AG08395 (cell line): ENCODE measurements at places on chromosomes 5 and 9.
A peak's percentile ranks its signal among the peaks of the same experiment; 100 is the strongest.

GRCh38 chr5:75567710-75568109, 43.5 kb upstream of the ANKDD1B start:
- peak; percentile 7 for DNase-seq

DNA sequence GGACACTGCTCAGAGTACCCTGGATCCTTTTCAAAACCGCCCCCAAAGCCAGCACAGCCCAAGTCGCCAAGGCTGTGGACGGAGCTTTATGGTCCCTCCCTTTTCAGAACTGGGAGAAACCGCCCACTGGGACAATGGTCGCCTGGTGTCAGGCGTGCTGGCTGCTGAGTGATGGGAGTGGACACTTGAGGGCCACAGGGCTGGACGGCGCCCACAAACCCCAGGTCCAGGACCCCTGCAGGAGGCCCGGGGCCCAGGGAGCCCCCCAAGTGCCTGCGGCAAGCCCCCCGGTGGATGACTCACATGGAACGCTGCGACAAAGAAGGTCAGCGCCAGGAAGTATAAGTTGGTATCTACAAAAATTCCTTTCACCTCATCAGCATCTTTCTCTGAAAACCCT, 10.9 kb downstream of the CLPTM1L start:
- no peak for DNase-seq

GRCh38 chr5:67699560-67699959, 503.0 kb upstream of the CD180 start:
- no peak for DNase-seq

DNA sequence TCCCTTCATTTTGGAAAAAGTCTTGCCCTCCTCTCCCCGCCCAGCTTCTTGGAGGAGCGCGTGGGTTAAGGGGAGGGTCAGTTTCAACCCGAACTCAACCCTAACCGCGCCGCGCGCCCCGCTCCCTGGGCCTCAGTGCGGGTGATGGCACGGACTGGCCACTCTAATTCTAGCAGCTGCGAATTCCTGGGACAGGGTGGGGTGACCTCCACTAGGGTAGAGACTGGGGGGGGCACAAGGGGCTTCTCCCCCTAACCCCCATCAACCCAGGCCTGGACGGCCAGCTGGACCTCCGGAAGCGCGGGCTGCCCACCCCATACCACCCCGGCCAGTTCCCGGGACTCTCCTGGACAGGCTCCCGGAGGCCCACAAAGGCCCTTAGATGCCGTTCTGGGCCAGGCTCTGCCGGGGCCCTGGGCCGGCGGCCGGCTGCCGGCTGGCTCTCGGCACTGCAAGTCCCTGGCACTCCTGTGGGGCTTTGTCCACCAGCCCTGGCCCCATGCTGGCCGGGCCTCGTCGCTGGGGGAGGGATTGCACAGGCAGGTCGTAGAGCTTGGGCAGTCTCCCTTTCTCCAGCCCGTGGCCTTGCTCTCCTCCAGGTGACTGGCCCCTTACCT, 7.2 kb upstream of the PSD2 start:
- DNase-seq: peak; percentile 52

- DNase-seq: no peak
These were observed 36.8 kb downstream of the DAB2IP start for GRCh38 chr9:121688146-121688680.

DNA sequence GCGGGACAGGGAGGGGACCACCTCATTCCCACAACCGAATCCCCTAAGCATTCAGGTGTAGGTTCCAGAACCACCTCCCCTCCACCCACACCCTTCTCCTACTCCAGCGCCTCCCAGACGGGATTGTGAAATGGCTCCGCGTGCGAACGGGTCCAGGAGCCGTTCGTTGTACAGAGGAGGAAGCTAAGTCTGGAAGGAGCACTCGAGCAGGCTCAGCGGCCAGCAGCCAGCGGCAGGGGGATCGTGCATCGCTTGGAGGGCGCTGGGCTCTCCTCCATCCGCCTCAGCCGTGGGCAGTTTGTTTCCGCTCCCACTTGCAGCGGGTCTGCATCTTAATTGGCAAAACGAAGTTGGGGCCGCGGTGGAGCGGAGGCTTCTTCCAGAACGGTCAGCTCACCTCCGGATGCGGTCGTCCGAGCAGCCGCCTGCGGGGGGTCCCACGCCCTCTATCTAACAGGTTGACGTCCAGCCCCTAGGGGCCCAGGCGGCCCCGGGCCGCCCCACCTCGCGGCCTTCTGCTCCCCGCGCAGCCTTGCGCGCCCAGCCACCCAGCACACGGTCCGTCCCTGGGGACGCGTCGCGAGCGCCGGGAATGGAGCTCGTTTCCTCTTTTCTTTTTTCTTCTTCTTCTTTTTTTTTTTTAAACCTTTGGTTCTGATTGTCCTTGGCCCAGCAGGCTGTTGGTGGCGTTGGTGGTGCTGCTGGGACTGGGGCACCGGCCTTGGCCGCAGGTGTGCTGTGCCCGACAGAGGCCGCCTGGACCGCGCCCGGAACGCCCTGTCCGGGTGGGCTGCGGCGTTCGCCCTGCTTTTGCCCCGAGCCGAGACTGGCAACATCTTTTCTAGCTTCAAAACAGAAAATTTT, 3.9 kb upstream of the BARX1 start:
- peak; percentile 51 for DNase-seq

GRCh38 chr5:130720355-130720754, 444.7 kb downstream of the HINT1 start:
- peak; percentile 26 for DNase-seq

- DNase-seq: no peak
These were observed 21.9 kb upstream of the CFAP95 start for GRCh38 chr9:69798744-69799143.

DNA sequence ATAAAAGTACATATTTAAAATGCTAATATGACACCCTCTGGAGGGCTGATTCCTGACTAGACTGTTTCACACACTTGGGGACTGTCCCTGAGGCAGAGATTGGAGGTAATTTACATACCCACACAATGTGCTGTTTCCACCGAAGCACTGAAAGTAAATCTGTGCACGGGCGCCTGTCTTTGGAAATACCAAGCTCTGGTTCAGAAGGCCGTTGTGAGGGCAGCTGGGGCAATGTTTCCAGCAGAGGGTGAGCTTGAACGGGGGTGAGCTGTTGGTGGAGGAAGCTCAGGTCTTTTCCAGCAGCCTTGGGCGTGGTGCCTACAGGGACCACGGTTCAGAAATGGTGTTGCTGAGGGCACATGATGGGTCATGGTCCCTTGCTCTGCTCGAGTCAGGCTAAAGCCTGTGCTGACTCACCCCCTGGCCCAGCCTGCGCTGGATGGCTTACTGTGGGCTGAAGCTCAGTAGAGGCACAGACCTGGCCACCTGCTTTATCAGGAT, 25.8 kb upstream of the HMCN2 start:
- no peak for DNase-seq

- peak; percentile 21 for DNase-seq
These were observed 145.7 kb downstream of the EBF1 start for GRCh38 chr5:158953929-158954534.

DNA sequence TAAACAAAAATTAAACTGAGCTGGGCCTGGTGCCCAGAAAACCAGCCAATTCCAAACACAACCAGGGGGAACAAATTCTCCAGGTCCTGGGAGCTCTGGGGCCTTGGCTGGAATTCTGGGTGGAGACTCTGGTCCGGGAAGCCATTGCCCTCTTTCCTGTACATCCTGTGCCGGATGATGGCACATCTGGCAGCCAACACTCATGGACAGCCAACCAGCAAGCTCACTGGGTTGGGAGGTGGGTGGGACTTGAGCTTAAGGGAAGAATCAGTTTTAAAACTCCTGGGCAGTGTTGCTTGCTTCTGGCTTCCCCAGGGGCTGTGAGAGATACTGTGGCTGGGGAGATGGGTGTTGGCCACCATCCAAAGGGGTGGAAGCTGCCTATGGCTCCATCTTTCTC, 56.1 kb downstream of the PCDH1 start:
- DNase-seq: peak; percentile 36

DNA sequence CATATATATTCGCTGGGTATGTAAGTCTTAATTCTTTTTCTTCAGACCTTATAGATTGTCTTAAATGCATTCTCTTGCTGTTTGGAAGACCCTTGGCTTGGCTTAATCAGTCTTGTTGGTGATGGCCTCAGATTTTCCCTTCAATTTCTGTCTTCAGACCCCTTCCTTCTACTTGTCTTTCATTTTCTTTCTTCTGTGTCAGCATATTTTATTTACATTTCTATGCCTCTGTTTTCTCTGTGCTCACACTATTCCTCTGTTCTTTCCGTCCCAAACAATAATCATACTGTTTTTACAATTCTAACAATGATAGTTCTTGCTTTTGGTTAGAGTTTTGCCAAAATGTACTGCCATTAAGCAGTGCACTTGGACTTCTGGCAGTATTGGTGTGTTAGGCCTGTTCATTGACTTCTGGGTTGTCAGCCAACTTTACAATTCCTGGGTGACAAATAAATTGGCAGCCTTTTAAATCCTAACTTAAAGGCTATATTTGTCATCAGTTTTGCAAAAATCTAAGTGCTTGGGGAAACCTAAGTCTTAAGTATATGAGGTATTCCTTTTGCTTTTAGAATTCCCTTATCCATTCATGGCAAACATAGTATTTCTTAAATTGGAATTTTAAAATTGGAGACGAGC, 8.0 kb downstream of the SRFBP1 start:
- DNase-seq: peak; percentile 7

DNA sequence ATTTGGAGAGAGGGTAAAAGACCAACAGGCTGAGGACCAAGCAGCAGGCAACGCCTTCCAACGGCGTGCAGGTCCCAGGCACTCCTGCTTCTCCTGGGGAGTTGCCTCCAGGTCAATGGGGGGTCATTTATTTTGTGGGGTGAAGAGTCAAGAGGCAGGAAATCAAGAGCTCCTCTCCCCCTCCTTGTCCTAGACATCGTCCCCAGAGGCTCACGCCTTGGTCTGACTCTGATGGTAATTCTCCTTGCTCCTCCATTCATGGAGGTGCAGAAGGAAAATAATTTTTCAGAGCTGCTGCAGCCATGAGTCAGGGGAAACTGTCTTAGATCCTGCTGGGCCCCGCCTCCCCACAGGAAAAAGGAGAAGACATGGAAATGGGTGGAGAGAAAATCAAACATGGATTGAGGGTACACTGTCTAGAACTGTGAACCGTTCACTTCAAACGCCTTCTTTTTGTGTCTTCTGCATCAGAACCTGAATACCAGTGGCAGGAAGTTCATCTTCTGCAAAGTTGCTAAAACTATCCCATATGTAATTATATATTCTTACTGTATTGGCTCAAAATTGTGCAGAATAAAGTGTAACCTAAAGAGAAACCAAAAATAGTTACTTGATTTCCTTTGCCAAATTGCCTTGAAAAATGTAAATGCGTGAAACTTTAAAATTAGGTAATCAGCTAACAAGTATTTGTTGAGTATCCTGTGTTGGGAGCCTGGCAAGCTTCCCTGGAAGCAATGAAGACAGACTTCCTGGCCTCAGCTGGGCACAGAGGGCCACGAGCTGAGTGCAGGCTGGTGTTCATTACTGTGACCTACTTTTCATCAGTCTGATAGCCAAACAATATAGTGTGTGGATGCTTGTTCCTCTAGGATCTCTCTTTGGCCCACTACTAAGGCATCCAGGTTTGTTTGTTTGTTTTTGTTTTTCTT, 142.0 kb downstream of the CMYA5 start:
- DNase-seq: peak; percentile 52

DNA sequence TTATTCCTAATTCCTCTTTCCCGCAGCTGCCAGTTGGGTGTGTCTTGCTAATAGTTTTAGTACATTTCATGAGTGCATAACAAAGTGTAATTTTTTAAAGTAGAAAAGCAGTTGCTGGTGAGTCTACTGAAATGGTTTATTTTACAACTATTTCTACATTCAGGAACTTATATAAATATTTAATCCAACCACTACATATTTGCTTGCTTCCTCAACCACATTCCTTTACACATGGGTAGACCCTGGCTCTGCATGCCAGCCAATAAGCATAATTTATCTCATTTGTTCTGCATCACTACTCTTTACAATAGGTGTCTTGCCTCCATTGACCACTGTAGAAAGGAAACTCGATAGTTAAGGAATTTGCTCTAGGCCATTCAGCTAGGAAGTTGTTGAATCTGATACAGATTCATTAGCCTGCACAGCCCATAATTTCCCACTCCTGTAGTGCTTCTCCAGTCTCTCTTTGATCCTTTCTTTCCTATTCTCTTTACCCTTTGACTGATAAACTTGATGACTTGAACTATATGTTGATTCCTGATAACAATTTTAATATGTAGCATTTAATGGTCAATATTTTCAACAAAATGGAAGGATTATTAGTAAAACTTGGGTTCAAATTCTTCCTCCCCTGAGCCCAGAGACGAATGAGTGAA, 342.5 kb upstream of the ACTBL2 start:
- peak; percentile 70 for DNase-seq

DNA sequence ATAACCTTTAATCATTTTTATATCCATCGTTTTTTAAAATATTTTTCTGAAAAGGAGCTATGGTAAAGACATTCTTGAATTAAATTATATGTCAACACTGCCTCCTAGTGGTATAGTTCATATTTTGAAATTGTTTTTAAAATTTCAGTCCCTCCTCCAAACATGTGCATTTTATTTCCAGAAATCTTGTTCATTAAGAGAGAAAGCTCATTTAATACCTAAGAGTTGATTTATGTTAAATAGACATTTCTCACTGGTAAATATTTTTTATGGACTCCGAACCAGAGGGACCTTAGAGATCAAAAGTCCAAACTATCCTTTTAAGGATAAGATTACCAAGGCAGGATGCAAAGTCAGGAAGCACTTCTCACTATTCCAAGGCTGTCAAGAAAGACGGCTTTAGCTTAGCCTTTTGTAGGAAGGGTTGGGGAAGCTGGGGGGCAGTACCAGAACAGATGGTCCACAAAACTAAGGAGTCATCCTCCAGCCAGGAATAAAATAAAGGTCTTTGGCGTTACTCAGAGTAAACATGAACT, 21.6 kb downstream of the BHMT start:
- peak; percentile 34 for DNase-seq

- DNase-seq: no peak
These were observed 36.1 kb upstream of the CCNG1 start for GRCh38 chr5:163401271-163401670.

- DNase-seq: no peak
These were observed 459.4 kb upstream of the NMUR2 start for GRCh38 chr5:152864447-152864846.

DNA sequence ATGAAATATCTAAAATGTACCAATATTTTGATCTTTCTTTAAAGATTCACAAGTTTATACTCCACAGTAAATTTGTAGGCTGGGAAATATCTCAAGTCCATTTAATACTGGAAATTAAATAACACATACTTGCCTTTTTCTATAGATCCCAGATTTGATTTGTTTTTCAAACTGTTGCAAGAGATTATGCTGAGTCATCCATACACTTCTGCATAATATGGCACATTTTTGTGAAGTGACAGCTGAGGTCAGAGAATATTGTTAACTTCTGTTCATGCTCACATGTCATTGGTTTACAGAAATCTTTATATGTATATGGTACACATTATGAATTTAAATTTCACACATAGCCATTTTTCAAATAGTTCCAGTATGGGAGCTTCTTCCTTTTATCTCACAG, 1066.3 kb upstream of the NUDT12 start:
- DNase-seq: no peak

- DNase-seq: no peak
These were observed 4.6 kb downstream of the KIF2A start for GRCh38 chr5:62310426-62311143.

GRCh38 chr5:96940586-96940985, 4.7 kb downstream of the LNPEP start:
- no peak for DNase-seq
